Liver (tissue), 10 donors: ENCODE measurements at places on chromosomes 3 and 15. TPM values are rescaled to one million over a fixed set of nuclear protein-coding genes. Genes with fewer than 3 reads are reported as not detected.

- no peak for DNase-seq
These were observed 55.0 kb downstream of the FLNB start for GRCh38 chr3:58063022-58063815.

QTRT2 gene
- 5.9 TPM for total RNA-seq

GRCh38 chr15:101510212-101511197, 21.0 kb upstream of the PCSK6 start:
- DNase-seq = no peak

DNA sequence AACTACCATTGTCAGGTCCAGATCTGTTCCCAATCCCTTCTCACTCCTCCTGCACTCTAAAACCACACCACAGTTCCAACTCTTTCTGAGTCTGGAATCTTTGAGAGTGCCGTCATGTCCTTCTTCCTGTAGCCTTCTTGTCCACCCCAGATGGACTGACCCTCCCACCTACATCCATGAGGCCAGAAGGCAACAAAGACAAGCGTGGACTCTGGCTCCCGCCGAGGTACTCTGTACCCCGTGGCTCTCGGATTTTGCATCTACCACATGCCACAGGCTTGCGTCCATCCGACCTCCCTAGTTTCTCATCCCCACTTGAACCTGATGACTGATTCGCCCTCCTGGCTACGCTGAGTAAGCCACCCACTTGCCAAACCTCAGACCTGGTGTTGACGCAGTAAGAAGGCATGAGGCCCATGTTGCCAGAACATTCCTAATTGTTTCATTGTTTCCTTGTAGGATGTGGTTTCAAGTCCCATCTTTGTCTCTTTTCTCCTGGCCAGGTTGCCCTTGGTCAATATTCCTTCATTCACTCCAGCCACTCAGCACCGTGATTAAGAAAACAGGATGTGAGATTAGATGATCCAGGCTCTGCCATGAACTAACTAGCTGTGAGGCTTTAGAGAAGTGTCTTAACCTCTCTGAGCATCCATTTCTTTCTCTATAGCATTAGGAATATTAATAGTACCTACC, 1.1 kb upstream of the ZBTB38 start:
- DNase-seq = no peak

DNA sequence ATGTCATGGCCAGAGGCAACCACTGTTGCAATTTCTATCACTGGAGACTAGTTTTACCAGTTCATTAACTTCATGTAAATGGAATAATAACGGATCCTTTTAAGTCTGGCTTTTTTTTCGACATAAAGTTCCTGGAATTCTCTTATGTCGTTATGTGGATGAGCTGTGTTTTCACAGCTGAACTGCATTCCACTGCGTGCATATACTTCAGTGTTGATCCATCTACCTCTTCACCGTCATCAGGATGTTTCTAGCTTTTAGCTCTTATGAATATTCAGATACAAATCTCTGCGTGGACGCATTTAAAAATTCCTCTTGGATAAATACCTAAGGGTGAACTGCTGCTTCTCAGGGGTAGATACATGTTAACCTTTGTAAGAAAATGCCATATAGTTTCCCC, 15.6 kb upstream of the CYFIP1 start:
- no peak for DNase-seq

ZNF662 gene
- total RNA-seq = 3.9 TPM

- no peak for DNase-seq
These were observed 238.5 kb downstream of the DOCK3 start for GRCh38 chr3:50913260-50913659.

GRCh38 chr15:101497484-101498034, 8.1 kb upstream of the PCSK6 start:
- no peak for DNase-seq

GRCh38 chr15:71547011-71547410, 263.3 kb upstream of the NR2E3 start:
- DNase-seq = no peak

GRCh38 chr3:141737093-141737492, 1.0 kb upstream of the RNF7 start:
- DNase-seq = no peak

DNA sequence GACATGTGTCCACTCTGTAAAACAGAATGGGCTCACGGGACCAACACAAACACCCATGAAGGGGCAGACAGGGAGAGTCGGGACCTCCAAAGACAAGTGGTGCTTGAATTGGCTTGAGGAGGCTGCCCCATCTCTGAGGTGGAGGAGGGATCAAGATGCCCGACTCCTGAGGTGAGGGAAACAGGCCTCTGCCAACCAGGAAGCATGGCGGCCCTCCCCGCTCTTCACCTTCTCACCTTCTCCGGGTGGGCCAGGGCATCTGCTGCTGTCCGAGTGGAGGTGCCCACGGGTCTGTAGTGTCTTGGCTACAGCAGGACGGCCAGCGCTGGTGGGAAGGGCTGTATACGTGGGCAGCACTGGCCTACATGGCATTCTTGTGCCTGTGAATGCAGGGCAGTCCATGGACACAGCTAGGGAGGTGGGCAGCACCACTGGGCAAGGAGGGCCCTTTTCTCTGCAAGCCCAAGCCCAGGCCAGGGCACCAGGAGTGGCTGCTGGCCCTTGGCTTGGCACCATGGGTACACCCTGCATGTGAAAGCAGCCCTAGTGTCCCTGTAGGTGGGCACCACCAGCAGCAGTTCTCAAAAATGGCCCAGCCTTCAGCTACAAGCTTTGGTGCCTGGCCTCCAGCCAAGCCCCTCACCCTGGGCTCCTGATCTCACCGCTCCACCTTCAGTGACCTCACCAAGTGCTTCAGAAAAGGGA, 79.4 kb downstream of the SNRK start:
- no peak for DNase-seq

- DNase-seq = no peak
These were observed 160.2 kb upstream of the TBL1XR1 start for GRCh38 chr3:177357352-177358090.

GRCh38 chr3:100331660-100332059, 2.9 kb upstream of the NIT2 start:
- no peak for DNase-seq
